ENCODE measurements at places on chromosomes 1 and 21.
A peak's percentile ranks its signal among the peaks of the same experiment; 100 is the strongest.

- no peak for DNase-seq
Measured at GRCh38 chr1:6948416-6948815, 163.2 kb downstream of the CAMTA1 start.

DNA sequence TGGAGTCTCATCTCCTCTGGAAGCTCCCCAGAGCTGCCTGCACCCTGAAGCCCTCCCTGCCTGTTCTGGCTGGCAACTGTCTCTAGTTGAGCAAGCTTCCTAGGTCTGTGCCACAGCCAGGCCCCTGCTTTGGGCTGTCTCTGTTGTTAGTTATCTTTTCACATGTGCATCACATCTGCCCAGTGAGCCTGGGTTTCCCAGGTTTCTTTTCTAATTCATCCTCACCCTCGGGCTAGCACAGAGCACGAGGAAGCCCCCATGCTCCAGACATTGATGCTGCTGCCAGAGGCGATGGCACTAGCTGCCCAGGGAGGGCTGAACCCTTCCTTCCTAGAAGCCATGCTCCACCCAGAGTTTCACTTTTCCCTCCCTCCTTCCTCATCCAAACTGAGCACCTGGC, 27.2 kb downstream of the RASSF5 start:
- no peak for DNase-seq

DNA sequence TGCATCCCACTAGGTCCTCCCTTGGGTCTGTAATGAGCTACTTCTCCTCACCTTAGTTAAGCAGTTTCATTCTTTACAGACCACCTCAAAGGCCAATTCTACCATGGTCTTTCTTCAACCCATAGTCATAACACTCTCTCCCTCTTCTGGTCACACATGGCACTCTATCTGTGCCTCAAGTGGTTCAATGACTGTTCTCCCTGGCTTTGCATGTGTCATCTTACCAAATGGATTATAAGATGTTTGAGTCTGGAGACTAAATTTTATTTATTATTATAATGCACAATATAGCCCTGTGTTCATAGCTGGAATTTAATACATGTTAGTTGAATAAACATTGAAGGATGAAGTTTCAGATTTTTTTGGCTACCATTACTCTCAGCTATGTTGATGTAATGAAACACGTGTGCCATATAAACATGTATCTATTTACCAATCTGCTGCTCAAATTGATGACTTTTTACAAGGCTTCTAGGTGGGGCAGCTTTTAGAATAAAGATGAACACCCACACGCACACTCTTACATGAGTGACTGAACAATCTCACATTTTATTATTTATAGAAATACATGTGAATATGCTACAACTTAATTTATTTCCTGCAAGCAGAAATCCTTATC, 102.1 kb downstream of the RUNX1 start:
- no peak for DNase-seq

- DNase-seq: peak; percentile 4
Measured at GRCh38 chr21:43024439-43025136, 50.2 kb downstream of the PKNOX1 start.

DNA sequence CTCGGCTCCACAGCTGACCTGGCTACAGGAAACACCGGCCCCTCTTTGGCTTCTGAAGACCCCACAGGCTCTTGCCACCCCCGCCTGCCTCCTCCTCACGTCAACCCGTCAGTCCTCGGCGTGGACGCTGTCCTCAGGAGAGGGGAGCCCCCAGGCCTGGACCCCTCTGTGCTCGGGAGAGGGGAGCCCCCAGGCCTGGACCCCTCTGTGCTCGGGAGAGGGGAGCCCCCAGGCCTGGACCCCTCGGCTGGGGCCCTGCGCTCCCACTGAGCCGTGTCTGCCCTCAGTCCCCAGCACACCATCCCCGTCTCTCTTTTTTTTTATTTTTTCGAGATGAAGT, 26.0 kb upstream of the C1orf159 start:
- no peak for DNase-seq

DNA sequence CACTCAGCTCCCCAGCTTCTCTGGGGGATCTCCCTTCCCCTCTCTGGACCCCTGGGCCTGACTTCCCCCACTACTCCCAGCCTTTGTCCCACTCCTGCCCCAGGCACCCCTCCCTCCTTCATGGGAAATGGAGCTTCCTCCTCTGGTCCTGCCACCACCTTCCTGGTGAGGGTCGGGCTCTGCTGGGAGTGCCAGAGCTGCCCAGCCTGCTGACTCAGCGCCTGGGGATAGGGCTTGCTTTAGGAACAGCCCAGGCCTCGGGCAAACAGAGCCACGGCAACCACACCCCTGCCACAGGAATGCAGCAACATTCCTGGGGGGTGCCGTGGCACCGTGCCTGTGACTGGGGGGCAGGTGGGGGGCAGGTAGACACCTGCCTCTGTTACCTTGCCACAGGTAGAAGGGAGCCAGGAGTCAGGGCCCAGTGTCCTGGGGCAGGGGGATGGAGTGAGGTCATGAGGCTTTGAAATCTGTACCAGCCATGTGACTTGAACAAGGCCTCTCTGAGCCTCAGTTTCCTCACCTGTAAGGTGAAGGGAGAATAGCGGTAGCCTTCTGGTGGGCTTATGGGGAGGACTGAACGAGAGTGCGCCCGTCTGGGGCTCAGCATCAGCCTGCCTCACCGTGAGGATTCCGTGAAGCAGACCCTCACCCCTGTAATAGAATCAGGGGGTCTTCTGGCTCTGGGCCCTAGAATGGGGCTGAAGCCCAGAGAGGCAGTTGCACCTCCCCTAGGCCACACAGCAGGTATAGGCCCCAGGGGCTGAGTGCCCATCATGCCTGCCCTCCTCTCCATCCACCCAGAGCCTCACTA, 17.8 kb upstream of the EPHA2 start:
- DNase-seq: peak; percentile 73

GRCh38 chr1:14371771-14372497, 226.6 kb upstream of the KAZN start:
- peak; percentile 17 for DNase-seq

- peak; percentile 7 for DNase-seq
Measured at GRCh38 chr1:86872086-86872485, 41.8 kb downstream of the SELENOF start.

DNA sequence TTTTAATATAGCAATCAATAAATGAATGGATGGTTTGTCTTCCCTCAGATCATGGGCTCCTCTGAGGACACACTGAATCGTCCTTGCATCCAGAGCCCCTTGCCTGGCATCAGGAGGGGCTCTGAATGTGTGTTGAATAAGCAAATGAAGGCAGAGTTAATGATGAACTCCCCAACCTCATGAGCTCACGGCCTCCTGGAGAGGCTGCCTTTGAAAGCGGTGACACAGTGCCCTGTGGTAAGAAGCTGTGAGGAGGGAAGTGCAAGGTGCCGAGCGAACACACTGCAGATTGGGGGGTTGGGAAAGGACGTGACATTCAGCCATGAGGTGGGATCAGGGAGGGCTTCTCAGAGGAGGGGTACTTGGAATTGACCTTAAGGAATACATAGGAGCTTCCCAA, 3.2 kb upstream of the PARS2 start:
- no peak for DNase-seq

DNA sequence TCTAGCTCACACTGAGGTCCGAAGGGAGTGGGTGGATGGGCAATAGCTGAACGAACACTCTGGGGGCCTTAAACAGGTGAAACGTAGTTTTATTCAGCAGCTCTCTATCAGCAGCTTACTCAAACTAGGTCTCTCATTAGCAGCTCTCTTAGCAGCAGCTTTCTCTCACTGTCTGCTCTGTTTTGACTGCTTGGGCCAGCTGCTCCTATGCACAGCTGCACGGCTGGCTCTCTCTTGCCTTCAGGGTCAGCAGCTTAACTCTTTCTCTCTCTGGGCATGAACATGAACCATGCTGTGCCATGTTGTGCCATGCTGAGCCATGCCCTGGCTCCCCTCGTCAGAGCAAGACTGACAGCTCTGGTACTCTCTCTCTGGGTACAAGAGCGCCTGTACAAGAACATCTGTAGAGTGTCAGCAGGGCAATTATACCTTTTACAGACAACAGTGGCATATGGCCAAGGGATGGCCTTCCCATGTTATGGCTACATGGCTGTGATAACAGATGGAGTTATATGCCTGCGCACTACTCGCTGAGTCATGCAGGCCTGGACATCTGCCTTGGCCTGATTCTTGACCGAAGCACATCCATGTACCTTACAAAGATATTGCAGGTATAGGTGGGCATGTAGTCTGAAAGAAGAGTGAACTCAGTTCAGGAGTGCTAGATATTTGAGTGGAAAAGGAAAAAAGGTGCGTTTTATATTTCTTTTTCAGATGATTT, 152.4 kb downstream of the LEPR start:
- DNase-seq: no peak

DNA sequence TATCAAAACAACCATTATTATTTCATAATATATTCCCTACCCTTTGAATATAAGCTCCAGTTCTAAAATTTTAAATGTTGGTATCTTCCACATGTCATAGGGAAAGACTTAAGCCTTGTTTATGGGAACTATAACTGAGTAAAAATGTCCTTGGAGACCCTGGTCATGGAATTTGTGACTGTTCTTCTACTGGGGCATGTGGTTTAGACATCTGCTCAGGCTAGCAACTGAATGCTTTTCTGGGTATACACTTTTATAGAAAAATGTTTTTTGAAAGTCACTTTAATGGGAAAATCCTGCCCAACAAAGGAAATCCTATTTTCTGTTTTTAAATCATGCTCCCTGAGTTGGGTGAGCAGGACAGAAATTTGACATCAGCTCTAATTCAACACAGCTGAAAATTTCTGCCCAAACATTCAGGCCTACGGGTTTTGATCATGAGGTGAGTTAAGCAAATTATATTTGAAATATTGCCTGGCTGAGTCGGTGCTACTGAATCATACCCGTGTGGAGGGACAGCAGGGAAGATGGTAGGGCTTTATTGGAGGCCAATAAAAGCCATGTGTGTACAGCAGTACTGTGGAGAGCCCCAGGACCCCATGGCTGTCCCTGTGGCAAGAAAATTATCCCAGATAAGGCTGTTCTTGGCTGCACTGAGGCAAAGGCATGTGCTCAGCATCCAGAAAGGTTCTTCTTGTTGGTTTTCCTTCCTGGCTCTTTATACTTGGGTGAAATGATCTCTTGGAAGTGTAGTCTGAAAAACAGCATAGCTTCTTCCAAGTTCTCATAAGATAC, 391.8 kb downstream of the DISC1 start:
- no peak for DNase-seq

- DNase-seq: no peak
Measured at GRCh38 chr1:87394982-87395381, 66.3 kb downstream of the LMO4 start.

DNA sequence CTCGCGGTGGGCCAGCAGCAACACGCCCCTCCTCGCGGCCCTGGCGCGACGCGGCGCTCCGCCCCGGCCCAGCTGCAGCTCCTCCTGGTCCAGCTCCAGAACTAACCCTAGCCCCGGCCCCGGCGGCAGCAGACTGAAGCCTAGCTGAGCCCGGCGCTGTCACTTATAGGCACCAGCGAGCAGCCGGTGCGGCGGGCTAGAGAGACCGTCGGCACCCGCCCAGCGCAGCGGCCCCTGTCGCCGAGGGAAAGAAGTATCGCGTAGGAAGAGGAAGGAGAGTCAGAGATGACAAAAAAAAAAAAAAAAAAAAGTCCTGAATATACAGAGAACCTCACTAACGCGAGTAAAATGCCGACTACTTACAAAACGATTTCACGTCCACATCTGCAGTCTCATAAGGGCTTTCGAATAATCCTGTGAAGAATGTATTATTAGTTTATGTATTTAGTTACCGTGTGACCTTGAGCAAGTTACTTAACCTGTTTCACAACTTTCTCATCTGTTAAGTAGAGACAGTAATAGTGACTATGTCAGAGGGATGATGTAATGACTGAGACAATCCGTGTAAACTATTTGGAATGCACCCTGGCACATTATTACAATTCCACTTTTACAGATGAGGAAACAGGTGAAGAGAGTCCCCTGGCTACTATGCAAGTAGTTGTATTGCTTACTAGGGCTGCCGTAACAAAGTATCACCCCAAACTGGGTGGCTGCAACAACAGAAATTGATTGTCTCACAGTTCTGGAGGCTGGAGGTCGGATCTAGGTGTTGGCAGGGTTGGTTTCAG, at the start of gene SLC9A1:
Gene SLC9A1 (minus strand): TSS at position 135 of the 791 bp plus-strand sequence. CDS start 791 bp downstream, outside the sequence.
- DNase-seq: peak; percentile 92

DNA sequence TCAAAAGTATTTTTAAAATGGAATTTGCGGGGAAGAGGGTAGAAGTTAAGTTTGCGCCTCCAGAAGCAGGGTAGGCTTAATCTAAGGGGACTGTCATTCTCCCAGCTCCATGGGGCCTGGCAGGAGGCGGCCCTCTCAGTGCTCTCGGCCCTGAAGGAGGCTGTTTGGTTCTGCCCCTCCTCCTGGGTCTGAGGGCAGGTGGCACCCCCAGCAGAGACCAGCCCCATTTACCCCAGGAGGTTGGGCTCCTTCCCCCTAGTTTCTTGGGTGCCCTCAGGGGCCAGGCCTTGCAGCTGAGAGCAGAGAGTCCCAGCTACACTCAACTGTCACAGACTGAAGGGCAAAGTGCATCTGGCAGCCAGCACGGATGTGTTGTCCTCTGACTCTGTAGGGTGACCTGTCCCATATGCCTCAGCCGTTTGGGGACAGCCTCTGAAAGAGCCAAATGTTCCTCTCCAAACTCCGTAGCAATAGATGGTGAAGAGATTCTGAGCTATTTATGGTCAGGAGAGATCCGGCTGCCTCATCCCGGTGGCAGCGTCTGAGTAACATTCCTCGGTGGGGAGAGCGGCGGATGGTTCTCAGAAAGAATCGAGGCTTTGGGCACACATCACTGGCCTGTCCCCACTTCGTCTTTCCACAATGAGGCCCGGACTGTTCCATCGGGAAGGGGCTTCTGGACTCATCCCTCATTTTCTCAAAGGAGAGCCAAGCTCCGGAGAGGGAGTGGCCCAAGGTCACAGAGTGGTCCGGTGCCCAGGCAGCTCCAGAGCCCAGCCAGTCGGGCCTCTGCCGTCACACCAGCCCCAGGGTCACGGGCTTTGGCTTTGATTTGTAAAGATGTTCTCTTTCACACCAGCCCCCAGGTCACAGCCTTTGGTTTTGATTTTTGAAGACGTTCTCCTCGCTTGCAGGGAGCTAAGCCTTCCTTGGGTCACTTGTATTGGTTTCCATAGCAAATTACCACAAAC, 424.2 kb upstream of the VAMP3 start:
- DNase-seq: no peak

- DNase-seq: peak; percentile 34
Measured at GRCh38 chr1:61051719-61052394, 30.5 kb upstream of the NFIA start.

DNA sequence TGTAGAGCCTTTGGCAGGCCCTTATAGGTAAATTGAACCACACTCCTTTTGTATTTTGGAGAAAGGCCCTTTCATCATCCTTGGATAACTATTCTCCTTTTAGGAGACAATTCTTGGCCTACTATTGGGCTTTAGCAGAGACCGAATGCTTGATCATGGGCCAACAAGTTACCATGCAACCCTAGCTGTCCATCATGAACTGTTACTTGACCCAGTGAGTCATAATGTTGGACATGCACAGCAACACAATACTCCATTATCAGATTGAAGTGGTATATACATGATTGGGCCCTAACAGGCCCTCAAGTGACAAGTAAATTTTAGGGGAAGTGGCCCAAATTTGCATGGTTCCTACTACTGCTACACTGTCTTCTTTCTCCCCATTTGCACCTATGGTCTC, 84.4 kb downstream of the CATSPERE start:
- peak; percentile 51 for DNase-seq

GRCh38 chr1:54499360-54500106, 48.5 kb upstream of the ACOT11 start:
- DNase-seq: peak; percentile 34

- DNase-seq: no peak
Measured at GRCh38 chr1:167798952-167799351, 77.2 kb downstream of the MPZL1 start.

- DNase-seq: no peak
Measured at GRCh38 chr1:158259117-158259516, 4.9 kb downstream of the CD1A start.

GRCh38 chr1:94142583-94142982, 21.6 kb upstream of the ABCA4 start:
- no peak for DNase-seq
